ENCODE measurements at places on chromosomes 1 and 21.
A peak's percentile ranks its signal among the peaks of the same experiment; 100 is the strongest.

- DNase-seq, result no peak
Measured at GRCh38 chr1:93607814-93608186, 73.8 kb downstream of the BCAR3 start.

DNA sequence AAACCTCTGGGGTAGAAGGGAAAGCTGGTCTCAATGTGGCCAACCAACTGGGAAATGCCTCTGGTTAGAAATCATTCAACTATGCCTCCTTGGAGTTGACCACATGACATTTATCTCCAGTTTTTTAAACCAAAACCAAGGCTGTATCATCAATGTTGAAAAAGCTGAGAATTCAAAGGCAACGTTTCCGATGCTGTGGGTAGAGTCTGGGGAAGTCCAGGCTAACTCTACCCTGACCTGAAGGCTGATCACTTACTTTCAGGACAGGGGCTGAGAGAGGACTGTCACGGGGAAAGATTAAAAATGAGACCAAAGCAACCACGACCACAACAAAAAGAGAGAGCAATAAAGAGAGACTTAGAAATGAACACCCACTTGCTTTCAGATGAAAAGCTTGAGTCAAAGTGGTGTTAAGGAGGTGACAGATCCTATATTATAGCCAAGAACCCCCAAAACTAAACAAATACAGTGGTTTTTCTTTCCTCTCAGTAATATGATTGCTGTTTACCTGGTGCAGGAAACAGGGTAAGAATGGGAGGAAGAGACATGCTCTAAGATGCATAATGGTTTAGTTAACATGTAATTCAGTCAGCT, 90.8 kb upstream of the TNFSF4 start:
- DNase-seq, result no peak

GRCh38 chr21:21385404-21385803, 387.2 kb downstream of the NCAM2 start:
- no peak for DNase-seq

- DNase-seq, result peak; percentile 74
Measured at GRCh38 chr1:223712850-223713474, 623 bp downstream of the CAPN2 start.

GRCh38 chr1:115144176-115144575, 54.9 kb upstream of the TSPAN2 start:
- no peak for DNase-seq

GRCh38 chr1:93516164-93516563, 68.2 kb downstream of the FNBP1L start:
- no peak for DNase-seq

GRCh38 chr1:200351826-200352549, 57.8 kb downstream of the ZNF281 start:
- DNase-seq, result no peak

DNA sequence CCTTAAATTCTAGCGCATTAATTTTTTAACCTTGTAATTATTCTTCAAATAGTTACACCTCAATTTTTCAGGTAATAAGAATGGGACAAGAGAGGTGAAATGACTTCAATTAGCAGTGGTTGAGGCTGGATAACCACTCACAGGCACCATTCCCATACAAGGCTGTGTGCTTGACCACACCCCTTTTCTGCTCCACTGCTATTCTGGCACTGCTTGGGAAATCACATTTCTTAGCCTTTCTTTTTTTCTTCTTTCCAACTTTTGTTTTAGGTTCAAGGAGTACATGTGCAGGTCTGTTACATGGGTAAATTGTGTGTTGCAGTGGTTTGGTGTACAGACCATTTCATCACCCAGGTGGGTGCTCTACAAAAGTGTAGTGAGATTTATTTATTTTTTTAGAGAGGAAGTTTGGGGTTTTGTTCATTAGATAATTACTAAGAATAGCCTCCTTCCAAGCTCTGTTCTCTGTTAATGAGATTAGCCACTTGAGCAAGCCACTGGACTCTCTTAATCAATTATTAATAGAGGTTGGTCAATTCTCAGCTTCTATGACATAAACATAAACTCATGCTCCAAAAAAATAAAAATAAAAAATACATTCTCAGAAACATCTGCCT, 14.4 kb downstream of the ILDR2 start:
- no peak for DNase-seq

GRCh38 chr1:224623743-224624333, 7.7 kb downstream of the CNIH3 start:
- no peak for DNase-seq

DNA sequence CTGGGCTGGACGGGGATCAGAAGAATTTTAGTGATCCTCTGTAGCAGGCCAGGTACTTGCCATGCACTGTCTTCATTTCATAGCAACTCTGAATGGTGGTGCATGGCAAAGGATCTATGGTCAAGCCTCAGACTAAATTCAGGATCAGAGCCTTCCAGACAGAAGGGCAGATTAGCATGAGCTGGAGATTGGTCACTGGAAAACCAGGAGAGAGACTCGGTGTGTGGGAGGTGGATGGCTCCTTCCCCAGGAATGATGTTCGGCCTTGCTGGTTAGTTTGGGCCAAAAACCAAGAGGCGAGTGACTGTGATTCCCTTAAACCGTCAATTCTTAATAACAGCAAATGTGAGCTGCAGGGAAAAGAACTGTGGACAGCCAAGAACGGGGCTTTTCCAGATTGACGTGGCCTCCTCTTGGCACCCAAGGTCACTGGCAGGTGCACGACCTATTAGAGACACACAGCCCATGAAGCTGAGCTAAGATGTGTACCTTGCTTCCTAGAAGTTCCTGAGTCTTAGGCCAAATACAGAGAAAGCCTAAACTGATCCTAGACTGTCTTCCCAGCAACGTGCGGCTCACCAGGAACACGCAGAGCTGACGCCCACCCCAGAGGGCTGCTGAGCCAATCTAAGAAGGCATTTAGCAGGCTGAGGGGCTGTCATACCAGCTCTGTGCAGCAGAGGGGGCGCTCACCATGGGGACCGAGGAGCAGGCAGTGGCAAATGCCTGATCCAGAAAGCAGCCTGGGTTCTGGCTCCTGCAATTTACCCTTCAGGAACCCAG, 18.5 kb downstream of the ALDH4A1 start:
- DNase-seq, result peak; percentile 82

DNA sequence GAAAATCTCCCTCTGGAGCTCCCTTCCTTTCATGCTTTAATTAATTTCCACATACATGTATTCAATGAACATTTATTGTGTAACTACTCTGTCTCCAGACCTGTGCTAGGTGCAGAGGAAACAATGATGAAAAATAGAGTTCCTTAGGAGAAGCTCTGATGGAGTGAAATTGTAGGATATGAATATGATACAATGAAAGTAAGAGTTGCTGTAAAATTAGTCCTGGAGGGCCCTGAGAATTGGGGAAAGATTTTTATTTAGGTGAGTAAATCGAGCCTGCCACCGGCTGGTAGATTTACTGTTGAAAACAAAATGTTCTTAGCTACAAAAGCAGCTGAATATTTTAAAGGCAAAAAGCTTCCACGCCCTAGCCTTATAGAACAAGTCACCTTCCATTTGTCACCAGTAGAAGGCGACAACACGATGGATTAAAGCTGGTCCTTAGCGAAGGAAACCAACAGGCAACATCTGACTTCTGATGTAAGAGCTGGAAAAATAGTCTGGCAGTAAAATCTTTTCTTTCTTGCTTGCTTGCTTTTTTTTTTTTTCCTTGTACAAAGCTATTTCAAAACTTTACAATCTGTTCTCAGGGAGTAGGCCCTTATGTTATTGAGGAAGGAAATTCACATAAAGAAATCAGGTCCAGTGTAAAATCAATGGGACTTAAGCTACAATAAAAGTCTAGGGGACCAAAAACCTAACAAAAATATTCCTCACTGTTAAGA, 82.0 kb upstream of the ROR1 start:
- DNase-seq, result peak; percentile 75

DNA sequence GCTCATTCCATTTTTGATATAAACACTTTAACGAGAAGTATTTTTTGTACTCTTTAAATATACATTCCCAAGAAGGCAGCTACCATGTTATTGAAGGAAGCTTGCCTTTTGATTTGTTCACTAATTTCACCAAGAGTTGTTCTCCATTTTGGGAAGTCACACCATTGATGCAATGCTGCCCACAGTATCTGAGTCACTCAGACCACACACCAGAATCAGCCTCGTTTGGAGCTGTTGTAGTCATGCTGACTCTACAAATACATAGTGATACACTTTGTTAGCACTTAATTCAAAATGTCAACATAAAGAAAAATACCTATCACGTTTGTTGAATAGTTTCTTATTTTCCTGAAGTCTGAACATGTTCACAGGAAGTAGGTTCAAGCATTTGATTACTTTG, 78.7 kb downstream of the PAPPA2 start:
- no peak for DNase-seq

GRCh38 chr1:91589437-91589836, 88.8 kb downstream of the CDC7 start:
- no peak for DNase-seq

DNA sequence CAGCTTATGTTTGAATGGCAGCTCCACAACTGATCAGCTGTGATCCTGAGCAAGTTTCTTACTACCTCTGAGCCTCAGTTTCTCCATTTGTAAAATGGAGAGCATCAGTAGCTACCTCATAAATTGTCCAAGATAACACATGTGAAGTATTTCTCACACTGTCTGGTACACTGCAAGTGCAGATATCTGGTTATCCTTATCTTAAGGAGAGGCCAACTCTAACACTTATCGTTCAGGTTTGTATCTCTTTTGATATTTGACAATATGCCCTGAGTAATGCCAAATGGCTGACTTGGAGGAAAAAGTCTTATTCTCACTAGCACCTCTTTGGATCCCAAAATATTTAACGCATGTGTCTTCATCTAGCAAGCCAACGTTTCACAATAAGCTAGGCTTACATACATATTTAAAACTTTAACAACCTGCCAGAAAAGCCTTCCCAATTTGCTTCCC, 2.7 kb downstream of the CSRP1 start:
- no peak for DNase-seq
